ENCODE measurements at places on chromosomes 4 and X. TPM values are rescaled to one million over a fixed set of nuclear protein-coding genes. Genes with fewer than 3 reads are reported as not detected.

OTOP1 gene
- not detected for total RNA-seq

CT47A1 gene
- total RNA-seq, result not detected

MGARP gene
- 12.3 TPM for total RNA-seq

PCYT1B gene
- total RNA-seq, result 0.17 TPM

DGKK gene
- not detected for total RNA-seq

Data from fibroblast of lung (primary cell).